Thoracic aorta (tissue), 2 donors: ENCODE measurements at places on chromosomes 3 and 15. TPM values are rescaled to one million over a fixed set of nuclear protein-coding genes. Genes with fewer than 3 reads are reported as not detected.

DNA sequence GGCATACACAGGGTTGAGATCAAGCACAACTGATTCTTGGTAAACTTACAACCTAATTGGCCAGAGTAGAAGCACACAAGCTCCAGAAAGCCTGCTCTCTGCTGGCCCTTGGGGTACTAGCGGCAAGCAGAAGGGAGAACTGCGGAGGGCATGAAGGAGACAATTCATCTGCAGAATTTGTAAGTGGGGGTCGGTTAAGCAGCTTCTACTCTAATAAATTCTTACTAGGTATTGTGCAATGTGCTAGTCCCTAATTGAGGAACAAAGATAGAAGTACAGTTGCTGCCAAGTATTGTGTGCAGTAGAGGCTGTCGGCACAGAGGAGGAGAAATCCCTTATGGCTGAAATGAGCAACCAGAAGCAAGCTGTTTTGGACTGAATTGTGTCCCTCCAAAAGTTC, 91.2 kb upstream of the VEPH1 start:
- no peaks in the 10 kb centered on the region for H3K36me3 ChIP-seq
- H3K27me3 ChIP-seq: no peaks in the 10 kb centered on the region
- no peak for DNase-seq
- no peak overlapping the region for H3K4me3 ChIP-seq

DNA sequence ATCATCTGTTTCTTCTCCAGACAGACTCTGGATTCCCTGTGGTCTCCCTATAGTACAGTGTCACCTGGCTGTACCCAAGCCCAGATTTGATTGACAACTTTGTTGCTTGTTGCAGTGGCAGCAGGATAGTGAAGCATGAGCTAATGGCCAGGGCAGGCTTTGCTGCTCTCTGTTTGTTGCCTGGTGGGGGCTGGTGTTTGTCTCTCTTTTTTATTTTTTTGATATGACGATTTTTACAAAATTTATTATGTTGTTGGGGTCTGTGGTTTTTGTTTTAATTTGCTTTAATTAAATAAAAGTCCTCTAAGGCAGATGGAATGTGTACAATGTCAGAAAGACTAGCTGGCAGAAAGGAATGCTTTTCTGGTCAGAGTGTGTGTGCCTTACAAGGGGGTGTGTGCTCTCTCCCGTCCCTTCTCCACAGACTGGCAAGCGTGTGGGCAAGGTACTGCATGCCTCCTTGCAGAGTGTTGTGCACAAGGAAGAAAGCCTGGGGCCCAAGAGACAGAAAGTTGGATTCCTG, 15.2 kb upstream of the CLEC3B start:
- H3K4me3 ChIP-seq: peak overlapping the region; percentile 48
- no peaks in the 10 kb centered on the region for H3K27me3 ChIP-seq
- peak overlapping the region; percentile 84 for H3K27ac ChIP-seq

- H3K36me3 ChIP-seq: no peaks in the 10 kb centered on the region
- no peak for DNase-seq
- no peaks in the 10 kb centered on the region for H3K4me1 ChIP-seq
- H3K27ac ChIP-seq: no peak overlapping the region
- no peaks in the 10 kb centered on the region for H3K27me3 ChIP-seq
- no peak overlapping the region for H3K4me3 ChIP-seq
Observed at GRCh38 chr3:54866251-54866650, 61.6 kb downstream of the LRTM1 start.

GRCh38 chr3:128287216-128287615, 133.9 kb downstream of the EEFSEC start:
- no peak overlapping the region for H3K27ac ChIP-seq
- H3K4me3 ChIP-seq: no peak overlapping the region
- DNase-seq: no peak
- peaks cover 12% of the 10 kb centered on the region for H3K4me1 ChIP-seq

- no peak overlapping the region for H3K4me3 ChIP-seq
- H3K4me1 ChIP-seq: no peaks in the 10 kb centered on the region
- no peak overlapping the region for H3K27ac ChIP-seq
- DNase-seq: no peak
- H3K36me3 ChIP-seq: no peaks in the 10 kb centered on the region
- no peaks in the 10 kb centered on the region for H3K27me3 ChIP-seq
Observed at GRCh38 chr15:71804226-71804625, 6.1 kb upstream of the NR2E3 start.

DNA sequence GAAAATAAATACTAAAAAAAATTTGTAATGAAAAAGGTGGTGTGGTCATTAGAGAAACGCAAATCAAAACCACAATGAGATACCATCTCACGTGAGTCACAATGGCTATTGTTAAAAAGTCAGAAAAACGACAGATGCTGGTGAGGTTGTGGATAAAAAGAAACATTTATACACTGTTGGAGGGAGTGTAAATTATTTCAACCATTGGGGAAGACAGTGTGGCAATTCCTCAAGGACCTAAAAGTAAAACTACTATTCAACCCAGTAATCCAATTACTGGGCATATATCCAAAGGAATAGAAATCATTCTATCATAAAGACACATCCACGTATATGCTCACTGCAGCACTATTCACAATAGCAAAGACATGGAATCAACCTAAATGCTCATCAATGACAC, 120.3 kb downstream of the MYO9A start:
- no peak for DNase-seq
- no peaks in the 10 kb centered on the region for H3K27me3 ChIP-seq
- no peak overlapping the region for H3K27ac ChIP-seq
- no peak overlapping the region for H3K4me3 ChIP-seq
- H3K4me1 ChIP-seq: no peaks in the 10 kb centered on the region

- H3K27ac ChIP-seq: peak overlapping the region; percentile 43
- H3K4me3 ChIP-seq: peak overlapping the region; percentile 34
- peaks cover 8% of the 10 kb centered on the region for H3K4me1 ChIP-seq
Observed at GRCh38 chr3:171348121-171348520, 112.1 kb downstream of the TNIK start.

- H3K4me3 ChIP-seq: peak overlapping the region; percentile 87
- DNase-seq: no peak
- peak overlapping the region; percentile 54 for H3K27ac ChIP-seq
- H3K36me3 ChIP-seq: peaks cover 22% of the 10 kb centered on the region
Observed at GRCh38 chr3:126473292-126474168, 2.2 kb downstream of the ZXDC start.

DNA sequence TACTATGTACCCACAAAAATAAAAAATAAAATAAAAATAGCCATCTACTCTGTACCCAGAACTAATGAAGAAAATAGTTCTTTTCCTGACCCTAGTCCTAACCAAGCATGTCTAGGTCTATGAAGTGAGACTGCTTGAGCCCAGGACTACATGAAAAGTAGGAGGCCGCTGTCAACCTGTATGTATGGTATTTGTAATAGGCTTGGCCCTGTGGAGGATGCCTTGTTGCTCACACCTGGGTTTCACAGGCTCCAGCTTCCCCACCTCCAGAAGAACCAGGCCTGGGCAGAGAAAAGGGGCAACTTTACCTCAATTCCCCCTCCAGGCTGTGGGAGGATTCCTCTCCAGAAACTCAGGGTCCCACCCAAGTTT, 6.8 kb upstream of the PKM start:
- peak overlapping the region; percentile 75 for H3K27ac ChIP-seq
- peaks cover 10% of the 10 kb centered on the region for H3K4me1 ChIP-seq
- no peaks in the 10 kb centered on the region for H3K27me3 ChIP-seq
- peaks cover 24% of the 10 kb centered on the region for H3K36me3 ChIP-seq
- DNase-seq: no peak
- H3K4me3 ChIP-seq: no peak overlapping the region

DNA sequence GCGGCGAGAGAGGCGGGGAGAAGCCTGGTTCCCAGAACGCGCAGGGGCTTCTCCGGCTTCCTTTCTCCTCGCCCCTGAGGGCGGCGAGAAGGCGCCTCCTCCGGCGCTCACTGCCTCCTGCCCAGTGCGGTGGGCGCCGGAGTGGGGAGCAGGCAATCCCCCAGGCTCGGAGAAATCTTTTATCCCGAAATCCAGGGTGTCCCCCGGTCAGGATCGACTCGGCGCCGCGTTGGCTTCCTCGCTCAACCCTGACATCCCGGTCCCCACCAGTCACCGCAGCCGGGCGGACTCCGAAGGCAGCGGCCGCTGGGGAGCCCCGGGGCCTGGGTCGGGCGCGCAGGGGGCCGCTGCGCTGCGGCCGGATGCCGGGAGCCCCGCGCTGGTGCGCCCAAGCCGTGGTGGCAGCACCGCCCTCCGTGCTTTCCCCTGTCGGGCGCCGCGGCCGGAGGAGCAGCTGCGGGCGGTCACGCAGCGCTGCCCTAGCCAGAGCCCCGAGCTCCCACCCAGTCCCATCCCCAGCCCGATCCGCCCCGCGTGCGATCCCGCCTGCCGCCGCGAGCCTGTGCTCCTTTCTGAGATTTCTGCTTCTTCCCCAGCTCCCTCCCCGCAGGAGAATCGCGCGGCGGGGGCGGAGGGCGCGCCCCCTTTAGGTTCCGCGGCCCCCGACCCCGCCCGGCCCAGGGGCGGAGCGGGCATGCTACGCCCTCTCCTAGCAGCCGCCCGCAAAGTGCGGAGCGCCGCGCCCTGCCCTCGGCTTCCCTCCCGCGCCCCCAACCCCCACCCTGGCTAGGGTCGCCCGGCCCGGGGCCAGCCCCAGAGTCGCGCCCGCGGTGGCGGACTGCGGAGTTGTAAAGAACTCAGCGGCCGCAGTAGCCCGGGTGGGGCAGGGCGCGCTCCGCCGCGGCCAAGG, 683 bp upstream of the CACNA2D3 start:
- H3K4me3 ChIP-seq: peak overlapping the region; percentile 76
- H3K27me3 ChIP-seq: no peaks in the 10 kb centered on the region
- H3K36me3 ChIP-seq: no peaks in the 10 kb centered on the region
- DNase-seq: no peak

DNA sequence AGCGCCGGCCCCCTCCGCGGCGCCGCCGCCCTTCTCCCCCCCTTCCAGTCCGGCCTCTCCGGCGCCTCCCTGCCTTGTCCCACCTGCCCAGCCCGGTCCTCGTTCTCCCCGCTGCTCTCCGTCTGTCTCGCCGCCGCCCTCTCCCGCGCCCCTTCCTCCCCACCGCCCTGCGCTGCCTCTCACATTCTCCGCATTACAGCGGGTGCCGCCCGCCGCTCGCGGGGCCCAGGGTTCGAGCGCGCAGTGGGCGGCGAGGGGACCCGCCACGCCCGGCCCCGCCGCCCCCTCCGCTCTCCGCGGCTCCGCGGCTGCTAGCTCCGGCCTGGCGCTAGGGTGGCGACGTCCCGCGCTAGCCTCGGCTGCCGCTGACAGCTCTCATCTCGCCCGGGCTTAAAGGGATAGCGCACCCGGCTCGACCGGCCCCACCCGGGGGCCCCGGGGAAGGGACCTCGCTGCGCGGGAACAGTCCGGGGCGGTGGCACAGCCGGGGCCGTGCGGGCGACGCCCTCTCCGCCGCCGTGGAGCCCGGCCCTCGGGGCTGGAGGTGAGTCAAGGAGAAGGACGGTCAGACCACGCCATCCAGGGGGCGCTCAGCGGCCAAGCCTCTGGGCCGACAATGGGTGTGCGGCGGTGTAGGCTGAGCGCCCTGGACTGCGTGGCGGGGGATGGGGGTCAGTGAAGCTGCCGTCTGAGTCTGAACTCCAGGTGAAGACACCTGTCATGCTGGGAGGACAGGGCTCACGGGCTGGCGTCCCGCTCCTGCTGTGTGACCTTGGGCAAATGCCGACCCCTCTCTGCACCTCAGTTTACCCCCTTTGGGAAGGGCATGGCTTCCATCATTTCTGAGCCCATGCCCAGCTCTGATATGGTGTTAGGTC, 187.4 kb upstream of the LINGO1 start:
- no peak for DNase-seq
- peaks cover 3% of the 10 kb centered on the region for H3K27me3 ChIP-seq
- no peaks in the 10 kb centered on the region for H3K4me1 ChIP-seq
- no peak overlapping the region for H3K27ac ChIP-seq
- H3K36me3 ChIP-seq: no peaks in the 10 kb centered on the region

DNA sequence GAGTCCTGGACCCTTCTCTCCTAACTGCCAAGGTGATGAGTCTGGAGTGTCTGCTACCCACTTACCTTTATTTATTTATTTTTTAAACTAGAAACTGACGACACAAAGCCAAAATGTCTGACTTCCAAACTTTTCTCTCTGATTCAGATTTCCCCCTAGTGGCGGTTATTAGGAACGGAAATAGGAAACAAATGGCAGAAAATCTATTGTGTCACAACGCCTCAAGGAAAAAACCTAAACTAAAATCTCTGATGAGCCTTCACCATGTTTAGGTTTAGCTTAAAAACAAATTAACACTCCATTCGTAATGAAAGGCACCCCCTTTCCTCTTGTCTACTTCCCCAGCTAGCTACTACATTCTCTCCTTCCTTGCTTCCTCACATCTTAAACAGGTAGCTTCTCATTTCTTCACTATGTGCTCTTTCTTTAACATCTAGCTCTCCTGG, 94.0 kb upstream of the MEX3B start:
- no peaks in the 10 kb centered on the region for H3K27me3 ChIP-seq
- no peak for DNase-seq
- H3K36me3 ChIP-seq: peaks cover 7% of the 10 kb centered on the region

DNA sequence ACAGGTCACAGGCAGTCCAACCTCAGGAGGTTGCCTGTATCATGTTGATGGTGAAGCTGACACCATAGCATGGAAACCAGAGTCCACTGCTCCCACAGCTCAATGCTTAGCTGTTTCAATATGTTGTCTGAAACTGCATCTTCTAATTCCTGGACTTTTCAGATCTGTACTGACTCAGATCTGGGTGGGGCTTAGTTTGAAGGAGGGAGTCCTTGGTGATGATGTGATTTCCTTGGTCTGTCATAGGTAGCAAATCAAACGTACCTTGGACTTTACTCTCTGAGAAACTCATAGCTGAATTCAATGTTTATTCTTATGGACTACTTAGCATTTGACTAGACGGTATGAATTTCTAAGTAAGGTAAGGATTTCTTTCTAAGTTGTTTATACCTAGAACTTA, at the start of gene HHLA2:
TSS of gene HHLA2 (plus strand) at position 310 of the 400 bp plus-strand sequence. CDS start 55,266 bp downstream, outside the sequence.
- no peaks in the 10 kb centered on the region for H3K27me3 ChIP-seq
- H3K36me3 ChIP-seq: no peaks in the 10 kb centered on the region
- no peak within 1 kb of the TSS for H3K27ac ChIP-seq
- H3K4me3 ChIP-seq: no peak within 1 kb of the TSS
- no peak for DNase-seq
- no peaks in the 10 kb centered on the region for H3K4me1 ChIP-seq

DNA sequence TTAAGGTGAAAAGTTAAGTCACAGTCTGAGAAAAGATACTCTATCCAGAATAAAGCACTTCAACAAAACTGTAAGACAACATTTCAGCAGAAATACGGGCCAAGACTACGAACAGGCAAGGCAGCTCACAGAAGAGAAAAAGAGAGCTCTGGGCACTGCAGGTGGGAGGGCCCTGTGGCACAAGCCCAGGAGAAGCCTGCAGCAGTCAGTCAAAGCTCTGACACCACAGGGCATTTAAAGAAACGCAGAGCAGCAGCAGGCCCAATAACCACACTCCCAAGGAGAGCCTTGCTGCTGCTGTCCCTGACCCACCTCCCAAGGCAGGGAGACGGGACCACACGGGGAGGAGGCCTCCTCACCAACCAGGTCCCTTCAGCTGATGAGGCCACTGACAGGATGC, 19.2 kb downstream of the CHSY1 start:
- H3K27me3 ChIP-seq: no peaks in the 10 kb centered on the region
- H3K4me3 ChIP-seq: peak overlapping the region; percentile 7
- H3K36me3 ChIP-seq: peaks cover 14% of the 10 kb centered on the region
- H3K4me1 ChIP-seq: peaks cover 42% of the 10 kb centered on the region

- H3K4me1 ChIP-seq: no peaks in the 10 kb centered on the region
- no peak overlapping the region for H3K4me3 ChIP-seq
- H3K36me3 ChIP-seq: no peaks in the 10 kb centered on the region
Observed at GRCh38 chr3:143896486-143896885, 48.2 kb upstream of the SLC9A9 start.

Gene IQCF2
- not detected for total RNA-seq

Gene GRK7
- not detected for total RNA-seq

Gene XXYLT1
- total RNA-seq: 17.7 TPM

Gene GLDN
- total RNA-seq: 26.0 TPM

Gene WDR93
- total RNA-seq: not detected

Gene TRAT1
- not detected for total RNA-seq

Gene AP3B2
- total RNA-seq: 0.92 TPM

Gene XIRP1
- not detected for total RNA-seq
